ENCODE measurements at places on chromosomes 7 and 10.

- no peak for DNase-seq
These were observed 233.9 kb downstream of the WDR37 start for GRCh38 chr10:1290071-1290471.

DNA sequence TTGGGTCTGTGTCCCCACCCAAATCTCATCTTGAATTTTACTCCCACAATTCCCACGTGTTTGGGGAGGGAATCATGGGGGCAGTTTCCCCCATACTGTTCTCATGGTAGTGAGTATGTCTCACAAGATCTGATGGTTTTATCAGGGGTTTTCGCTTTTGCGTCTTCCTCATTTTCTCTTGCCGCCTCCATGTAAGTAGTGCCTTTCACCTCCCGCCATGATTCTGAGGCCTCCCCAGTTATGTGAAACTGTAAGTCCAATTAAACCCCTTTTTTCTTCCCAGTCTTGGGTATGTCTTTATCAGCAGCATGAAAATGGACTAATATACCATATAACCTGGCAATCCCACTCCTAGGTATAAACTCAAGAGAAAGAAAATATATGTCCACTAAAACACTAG lies 25.9 kb upstream of the SP4 start:
- no peak for DNase-seq

DNA sequence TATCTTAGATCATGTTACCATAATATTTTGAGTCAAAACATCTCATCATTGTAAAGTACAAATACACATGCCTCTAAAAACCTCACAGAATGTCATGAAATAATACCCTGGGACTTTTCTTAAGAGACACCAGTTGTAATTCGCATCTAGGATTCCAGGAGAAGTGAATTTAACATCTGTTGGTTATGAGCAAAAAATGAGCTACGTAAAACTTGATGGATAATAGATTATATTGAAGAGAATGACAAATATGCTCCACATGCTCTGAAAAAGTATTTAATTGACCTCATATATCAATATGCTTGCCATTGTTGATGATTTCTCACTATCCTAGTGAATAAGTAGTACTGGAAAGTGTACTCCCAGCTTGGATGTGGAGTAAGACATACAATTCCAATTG lies 227.0 kb downstream of the BBS9 start:
- DNase-seq = no peak

- DNase-seq = no peak
These were observed 28.9 kb upstream of the SVIL start for GRCh38 chr10:29663718-29664117.

DNA sequence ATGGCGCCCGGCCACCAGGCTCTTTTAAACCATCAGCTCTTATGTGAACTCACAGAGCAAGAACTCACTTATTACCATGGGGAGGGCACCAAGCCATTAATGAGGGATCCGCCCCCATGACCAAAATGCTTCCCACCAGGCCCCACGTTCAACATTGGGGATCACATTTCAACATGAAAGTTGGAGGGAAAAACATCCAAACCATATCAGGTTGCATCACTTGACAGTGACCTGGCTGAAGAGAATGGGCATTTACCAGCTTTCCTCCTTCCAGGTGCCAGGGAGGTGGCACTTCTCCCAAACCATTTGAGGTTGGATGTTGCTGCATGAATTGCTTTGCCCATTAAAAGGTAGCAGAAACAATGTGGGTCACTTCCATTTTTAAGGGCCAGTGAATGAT lies 115.6 kb upstream of the TNS3 start:
- DNase-seq = no peak

GRCh38 chr10:96753956-96754355 lies 33.6 kb upstream of the PIK3AP1 start:
- no peak for DNase-seq

DNA sequence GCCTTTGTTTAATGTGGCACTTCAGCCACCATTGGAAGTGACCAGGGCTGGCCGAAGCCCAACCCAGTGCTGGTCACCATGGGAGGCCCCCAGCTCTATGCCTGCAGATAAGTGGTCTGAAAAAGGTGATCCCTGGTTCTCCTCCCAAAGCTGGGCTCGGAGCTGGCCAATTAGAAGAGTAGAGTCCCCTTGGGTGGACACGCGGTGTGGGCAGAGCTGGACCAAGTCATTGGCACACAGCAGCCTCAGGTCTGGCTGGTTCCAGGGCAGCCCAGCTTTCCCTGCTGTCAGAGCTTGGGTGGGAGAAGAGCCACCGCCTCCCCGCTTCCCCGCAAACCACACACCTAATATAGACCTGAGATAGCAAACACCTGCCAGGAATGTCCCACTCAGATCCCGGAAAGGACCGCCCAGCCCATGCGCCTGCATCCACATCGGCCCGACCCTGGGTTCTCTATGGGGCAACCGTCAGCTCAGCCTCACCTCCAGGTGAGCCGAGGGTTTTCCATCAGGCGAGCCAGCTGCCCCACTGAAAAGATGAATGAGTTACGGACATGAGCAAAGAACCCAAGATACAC lies 84.3 kb downstream of the TCERG1L start:
- DNase-seq = no peak

DNA sequence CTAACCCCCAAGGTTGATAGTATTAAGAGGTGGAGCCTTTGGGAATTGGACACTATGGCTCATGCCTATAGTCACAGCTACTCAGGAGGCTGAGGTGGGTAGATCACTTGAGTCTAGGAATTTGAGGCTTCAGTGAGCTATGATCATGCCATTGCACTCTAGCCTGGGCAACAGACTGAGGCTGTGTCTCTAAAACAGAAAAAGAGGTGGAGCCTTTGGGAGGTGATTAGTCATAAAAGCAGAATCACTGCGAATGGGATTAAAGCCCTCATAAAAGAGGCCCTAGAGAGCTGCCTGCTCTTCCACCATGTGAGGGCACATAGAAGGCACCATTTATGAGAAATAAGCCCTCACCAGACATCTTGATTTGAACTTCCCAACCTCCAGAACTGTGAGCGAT lies 81.9 kb downstream of the SKAP2 start:
- DNase-seq = no peak

DNA sequence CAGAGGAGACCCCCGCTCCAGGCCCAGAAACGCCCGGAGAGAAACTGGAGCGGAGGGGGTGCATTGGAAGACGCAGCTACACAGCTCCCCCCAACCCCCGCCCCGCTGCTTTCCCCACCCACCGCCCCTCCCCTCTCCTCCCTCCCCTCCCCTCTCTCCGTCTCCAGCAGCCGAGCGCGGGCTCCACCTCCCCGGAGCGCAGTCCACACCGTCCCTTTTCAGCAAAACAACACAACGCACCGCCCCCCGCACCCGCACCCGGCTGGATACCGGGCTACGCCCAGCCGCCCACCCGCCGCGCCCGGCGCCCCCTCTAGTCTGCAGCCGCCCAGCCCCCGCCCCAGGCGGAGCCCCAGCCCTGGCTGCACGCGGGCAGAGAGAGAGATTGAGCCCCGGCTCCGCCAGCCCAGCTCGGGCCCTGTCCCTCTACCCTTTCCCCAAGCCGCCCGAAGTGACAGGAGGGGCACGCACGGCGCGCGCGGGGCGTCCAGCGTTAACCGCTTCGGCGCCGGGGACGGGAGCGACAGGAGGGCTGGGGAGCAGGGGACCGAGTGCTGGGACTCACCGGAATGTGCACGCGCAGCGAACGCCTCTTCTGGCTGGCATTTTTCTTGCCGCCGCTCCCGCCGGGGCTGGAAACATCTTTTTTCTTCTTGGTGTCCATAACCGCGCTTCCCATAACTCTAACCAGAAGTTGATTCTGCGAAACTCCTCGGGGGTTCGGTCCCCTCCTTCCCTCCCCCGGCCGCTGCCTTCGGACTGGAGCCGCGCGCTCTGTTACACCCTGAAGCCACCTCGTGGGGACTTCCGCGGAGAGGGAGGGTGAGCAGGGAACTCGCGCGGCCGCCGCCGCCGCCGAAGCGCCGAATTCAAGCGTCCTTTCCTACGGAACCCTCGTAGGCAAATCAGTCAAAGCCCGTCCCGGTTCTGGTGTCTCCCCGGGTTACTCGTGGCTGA lies 695 bp downstream of the PRKAG2 start:
- peak; percentile 88 for DNase-seq

- DNase-seq = no peak
These were observed 754.7 kb downstream of the INHBA start for GRCh38 chr7:40948239-40948638.

GRCh38 chr10:91493313-91493712 lies 83.2 kb downstream of the HECTD2 start:
- DNase-seq = no peak

DNA sequence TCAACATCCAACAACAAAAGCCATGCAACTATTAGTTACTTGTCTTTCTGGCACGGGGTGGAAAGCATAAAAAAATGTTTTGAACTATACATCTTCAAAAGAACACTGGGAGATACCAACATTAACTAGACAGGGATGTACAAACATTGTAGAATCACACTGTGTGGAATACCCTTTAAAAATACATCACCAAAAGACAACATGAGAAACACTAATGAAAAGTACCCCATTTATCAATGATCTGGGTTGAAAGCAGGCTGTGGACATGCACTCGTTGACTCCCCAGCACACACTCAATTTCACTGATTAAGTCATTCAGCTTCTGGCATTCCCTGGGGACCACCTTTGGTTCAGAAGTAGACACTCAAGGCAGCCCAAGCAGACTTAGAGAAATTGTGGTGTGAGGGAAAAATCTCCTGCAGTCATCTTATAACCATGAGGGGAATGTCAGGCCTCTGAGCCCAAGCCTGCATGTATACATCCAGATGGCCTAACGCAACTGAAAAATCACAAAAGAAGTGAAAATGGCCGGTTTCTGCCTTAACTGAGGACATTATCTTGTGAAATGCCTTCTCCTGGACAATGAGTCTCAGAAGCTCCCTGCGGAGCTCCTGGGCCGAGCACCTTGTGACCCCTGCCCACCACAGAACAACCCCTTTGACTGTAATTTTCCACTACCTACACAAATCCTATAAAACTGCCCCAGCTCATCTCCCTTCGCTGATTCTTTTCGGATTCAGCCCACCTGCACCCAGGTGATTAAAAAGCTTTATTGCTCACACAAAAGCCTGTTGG lies 53.0 kb downstream of the CACUL1 start:
- peak; percentile 9 for DNase-seq

- DNase-seq = no peak
These were observed 27.1 kb upstream of the UBE2D1 start for GRCh38 chr10:58307676-58308075.

DNA sequence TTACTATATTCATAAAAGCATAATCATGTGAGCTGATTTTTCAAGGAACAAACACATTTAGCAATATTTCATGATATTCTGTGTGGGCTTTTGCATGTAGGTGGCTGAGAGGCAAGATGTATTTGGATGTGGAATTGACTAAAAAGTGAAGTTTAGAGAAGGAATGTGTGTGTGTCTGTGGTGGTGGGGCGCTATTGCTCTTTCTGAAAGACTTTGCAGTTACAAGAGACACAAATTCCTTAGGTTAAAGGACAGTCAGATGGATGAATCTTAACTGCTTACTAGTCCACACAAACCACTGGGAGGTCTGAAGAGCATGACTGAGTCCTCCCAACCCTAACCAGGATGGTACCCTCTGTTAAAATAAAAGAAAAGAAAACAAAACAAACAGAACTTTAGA lies 200.1 kb downstream of the SDHAF3 start:
- no peak for DNase-seq

GRCh38 chr7:1961701-1962276 lies 271.0 kb downstream of the MAD1L1 start:
- no peak for DNase-seq

DNA sequence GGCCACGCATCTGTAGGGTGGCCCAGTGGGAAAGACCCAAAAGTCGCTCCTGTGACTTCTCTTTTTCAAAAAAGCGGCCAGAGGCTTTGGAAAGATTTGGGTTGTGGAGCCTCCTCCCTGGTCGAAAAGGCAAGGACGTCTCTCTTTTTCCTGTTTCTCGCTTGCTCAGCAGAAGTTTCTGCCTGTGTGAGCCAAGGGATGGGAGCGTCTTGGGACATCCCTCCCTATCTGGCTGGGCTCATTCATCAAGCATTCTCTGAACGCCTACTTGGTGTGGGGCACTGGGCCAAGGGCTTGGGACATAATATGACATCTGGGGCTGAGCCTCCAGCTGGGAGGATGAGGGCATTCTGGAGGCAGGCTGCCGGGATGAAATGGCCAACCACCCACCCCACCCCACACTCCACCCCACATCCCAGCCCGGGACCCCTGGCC lies 120.9 kb downstream of the C10orf105 start:
- DNase-seq = no peak

DNA sequence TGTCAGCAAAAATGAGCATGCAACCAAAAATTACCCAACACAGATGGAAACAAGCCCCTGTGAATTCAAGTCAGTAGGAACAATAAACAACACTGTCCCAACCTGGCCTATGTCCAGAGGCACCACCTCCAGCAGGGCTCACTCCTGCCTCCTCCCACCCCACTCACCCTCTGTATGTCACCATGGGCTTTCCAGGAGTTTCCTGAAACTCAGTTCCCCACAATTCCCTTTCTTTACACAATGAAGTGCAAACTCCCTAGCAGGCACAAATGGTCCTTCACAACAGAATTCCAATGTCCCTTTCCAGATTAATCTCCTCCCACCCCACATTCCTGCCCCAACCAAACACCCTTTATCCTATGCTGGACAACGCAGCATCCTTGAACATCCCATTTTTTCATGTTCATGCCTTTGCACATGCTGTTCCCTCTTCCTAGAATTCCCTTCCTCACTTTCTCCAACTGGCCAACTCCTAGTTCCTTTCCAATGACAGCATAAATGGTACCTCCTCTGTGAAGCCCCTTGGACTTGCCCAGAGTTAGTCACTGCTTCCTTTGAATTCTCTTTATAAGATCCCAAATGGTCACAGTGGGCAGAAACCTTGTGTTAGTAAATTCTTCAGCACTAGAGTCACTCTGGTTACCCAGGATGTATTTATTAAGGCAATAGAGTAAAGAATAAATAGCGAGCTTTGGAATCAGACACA lies 157.5 kb downstream of the SLIT1 start:
- no peak for DNase-seq

GRCh38 chr7:12093365-12093764 lies 117.7 kb upstream of the TMEM106B start:
- no peak for DNase-seq

DNA sequence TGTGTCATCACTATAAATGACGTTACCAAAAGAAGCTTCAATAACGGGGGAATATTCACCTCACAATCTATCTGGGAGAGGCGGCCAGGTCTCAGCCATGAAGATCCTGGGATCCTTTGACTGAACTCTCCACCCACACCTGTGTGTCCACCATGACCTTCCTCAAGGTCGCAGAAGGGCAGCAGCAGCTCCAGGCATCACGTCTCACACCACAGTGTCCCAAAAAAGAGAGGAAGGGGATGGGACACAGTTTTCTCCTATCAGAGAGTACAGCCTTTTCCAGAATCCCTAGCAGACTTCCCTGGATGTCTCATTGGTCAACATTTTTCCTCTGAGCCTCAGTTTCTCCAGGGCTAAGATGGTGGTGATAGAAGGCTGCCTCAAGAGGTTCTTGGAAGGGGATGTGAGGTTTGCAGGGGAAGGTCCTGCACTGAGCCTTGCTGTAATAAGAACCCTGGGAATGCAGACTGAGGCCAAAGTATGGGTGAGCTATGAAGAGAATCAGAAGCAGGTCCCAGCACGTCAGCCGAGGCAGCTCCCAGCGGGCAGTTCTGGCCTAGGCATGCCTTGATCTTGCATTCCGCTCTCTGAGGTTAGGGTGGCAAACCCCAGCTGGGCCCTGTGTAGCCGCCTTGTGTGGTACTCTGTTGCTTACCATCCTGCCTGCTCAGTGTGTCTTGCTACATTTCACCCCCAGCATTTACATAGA lies 63.8 kb downstream of the COL26A1 start:
- no peak for DNase-seq
